Activated CD8-positive, alpha-beta memory T cell treated with anti-CD3 and anti-CD28 coated beads, Interleukin-2, amount 50 U/mL, for 48 hours (primary cell): ENCODE measurements at places on chromosomes 5 and 9.

GRCh38 chr9:1272488-1272887 lies 222.3 kb downstream of the DMRT2 start:
- DNase-seq = no peak

DNA sequence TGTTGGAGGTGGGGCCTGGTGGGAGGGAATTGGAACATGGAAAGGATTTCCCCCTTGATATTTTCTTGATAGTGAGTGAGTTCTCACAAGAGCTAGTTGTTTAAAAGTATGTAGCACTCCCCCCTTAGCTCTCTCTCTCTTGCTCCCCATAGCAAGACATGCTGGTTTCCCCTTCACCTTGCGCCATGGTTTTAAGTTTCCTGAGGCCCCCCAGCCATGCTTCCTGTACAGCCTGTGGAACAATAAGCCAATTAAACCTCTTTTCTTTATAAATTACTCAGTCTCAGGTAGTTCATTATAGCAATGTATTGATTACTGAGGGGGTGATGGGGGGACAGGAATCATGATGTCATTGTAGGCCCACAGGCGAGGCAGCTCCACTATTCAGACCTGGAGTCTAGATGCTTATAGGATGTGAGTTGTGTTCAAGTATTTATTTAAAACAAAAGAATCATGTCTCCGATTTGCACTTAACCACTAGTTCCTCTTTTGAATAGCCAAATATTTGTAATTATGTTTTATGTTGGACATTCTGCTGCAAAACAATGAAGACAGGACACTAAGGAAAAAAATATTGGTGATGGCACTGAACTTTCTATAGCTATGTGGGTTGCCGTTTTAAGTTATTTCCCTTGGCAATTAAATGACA lies 156.6 kb downstream of the TMEM38B start:
- no peak for DNase-seq

DNA sequence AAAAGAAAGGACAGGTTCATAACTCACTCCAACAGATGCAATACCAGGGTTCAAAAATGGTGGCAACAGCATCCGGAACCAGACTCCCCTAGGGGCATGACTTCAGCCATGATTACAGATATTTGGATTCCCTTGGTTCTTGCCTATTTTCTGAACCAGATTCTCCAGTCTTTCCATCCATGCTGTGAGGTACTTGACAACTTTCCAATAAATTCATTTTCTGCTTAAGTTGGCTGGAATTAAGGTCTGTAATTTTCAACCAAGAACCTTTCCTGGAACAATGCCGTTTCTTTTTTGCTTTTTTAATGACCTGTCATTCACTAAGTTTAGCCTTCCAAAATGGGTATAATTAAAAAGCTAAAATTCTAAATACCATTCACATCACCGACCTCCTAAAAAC lies 52.2 kb downstream of the SCAI start:
- no peak for DNase-seq

- no peak for DNase-seq
These were observed 2.4 kb upstream of the STOM start for GRCh38 chr9:121372239-121373010.

DNA sequence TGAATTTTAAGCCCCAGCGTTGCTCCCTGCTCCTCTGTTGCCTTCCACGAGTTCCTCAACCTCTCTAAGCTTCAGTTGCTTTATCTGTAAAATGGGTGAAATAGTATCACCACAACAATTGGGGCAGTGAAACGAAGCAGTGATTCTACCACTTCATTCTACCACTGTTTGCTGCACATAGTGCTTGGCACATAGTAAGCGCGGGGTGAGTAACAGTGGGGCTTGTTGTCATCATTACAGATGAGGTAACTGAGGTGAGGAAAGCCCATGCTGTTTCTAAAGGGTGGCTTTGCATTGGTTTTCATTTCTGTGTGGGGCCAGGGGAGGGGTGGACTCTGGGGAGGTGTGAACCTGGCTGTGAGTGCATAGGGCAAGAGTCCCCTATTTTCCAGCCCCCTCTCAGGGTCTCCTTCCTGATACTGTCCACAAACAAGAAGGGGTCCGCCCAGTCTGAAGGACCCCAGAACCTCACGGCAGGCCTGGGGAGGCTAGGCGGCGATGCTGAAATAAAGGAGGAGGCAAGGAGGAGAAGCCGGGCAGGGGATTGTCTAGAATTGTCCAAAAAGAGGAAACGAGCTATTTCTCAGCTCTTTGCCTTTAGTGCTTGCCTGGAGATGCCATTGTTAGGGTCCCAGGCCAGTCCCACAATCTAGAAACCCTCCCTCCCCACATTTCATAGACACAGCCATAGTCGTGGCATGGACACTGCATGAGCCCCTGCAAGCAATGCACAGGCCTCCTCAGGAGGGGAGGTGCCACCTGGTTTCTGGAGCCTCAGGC lies 65.6 kb downstream of the IL6ST start:
- no peak for DNase-seq

DNA sequence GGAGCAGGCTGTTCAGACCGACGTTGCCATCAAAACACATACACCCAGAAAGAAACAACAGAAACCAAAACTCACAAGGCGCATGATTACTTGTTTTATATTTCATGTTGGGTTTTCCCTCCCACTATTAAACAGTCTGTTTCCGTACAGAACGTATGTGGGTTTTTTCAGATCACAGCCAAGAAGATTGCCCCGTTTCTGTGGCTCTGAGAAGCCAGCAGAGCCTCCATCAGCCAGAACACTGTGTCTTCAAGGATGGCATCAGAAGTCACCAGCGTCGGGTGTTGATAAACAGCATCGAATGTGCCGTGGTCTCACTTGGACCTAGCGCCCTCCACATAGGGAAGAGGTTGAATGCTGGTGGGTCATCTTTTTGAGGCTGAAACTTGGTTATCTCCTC lies 42.8 kb downstream of the FAM78A start:
- no peak for DNase-seq

- DNase-seq = no peak
These were observed 17.6 kb upstream of the HAVCR1 start for GRCh38 chr5:157076558-157076957.

DNA sequence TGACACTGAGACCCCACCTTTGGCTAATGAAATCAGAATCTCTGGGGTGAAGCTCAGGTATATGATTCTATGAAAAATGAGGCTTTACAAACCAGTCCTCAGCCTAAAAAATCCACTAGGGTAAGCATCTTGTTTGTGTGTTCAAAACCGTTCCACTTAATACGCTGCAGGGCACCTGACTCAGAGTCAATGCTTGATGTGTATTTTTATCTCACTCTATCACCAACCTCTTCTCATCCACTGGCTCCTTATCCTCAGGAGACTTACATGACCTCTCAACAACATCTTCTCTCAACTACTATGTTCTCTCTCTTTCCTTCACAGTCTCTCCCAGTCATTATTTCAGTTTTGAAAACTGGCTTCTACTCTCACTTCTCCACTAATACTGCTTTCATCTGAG lies 153.3 kb upstream of the KCNN2 start:
- DNase-seq = no peak
